Activated CD8-positive, alpha-beta memory T cell treated with anti-CD3 and anti-CD28 coated beads for 1 hour (primary cell): ENCODE measurements at places on chromosomes 12 and 14.

- no peak for DNase-seq
These were observed 1.3 kb downstream of the TAS2R30 start for GRCh38 chr12:11133162-11133561.

DNA sequence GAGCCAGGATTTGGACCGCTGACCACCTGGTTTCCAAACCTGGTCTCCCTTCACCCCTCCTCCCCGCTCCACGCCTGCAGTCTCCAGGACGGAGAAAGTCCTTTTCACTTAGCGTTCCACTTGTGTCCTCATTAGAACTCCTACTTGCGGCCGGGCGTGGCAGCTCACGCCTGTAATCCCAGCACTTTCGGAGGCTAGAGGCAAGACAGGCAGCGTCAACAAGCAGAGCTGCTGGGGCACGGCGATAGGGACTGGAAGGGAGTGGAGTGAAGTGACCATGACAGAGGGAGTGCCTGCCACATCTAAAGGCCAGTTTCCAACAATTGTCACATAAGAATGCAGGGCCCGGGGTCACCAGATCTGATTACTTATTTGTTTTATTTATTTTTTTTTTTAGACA, 132.5 kb upstream of the NCOR2 start:
- DNase-seq, result no peak

GRCh38 chr12:1443421-1444141, 150.8 kb downstream of the FBXL14 start:
- DNase-seq, result no peak

GRCh38 chr14:87896393-87897380, 96.3 kb downstream of the GALC start:
- DNase-seq, result no peak

DNA sequence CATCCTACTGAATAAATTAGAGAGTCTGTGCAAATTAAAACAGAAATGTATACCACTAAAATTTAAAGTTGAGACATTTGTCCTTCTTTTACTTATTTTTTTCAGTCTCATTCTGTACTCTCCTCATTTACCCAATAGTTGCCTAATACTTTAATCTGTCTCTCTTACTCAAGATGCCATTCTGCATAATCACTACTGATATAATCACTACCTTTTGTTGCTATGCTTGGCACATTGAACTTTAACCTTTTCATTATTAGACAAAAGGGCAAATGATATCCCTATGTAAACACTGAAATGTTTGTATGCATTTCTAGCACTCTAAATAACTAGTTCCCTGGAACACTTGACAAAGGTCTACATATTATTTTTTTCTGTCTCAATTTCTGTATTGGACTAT, 1108.3 kb upstream of the FLRT2 start:
- no peak for DNase-seq

GRCh38 chr14:101564819-101565698, 3.8 kb downstream of the DIO3 start:
- DNase-seq, result no peak

- DNase-seq, result no peak
These were observed 90.4 kb downstream of the SLC24A4 start for GRCh38 chr14:92413379-92413778.

DNA sequence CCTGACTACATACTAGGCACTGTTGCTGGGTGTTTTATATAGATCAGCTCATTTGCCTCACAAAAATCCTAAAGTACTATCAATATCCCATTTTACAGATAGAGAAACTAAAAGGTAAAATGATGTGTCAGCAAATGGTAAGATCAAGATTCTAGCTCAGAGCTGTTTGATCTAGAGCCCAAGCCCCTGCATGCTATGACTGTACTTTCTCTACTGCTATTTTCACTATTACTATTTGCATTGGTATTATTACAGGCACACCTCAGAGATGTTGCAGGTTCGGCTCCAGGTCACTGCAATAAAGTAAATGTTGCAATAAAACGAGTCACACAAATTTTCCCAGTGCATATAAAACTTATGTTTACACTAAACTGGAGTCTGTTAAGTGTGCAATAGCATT, 10.9 kb downstream of the ISCU start:
- no peak for DNase-seq

GRCh38 chr12:131290255-131290959, 336.7 kb downstream of the ADGRD1 start:
- DNase-seq, result no peak

- no peak for DNase-seq
These were observed 43.1 kb downstream of the DIO3 start for GRCh38 chr14:101604228-101604934.

- no peak for DNase-seq
These were observed 375.0 kb downstream of the TRHDE start for GRCh38 chr12:72647139-72647538.

GRCh38 chr14:65419593-65420252, 7.2 kb downstream of the FUT8 start:
- no peak for DNase-seq

- no peak for DNase-seq
These were observed 22.7 kb downstream of the BEST3 start for GRCh38 chr12:69676257-69677012.

GRCh38 chr14:64970041-64970440, 2.1 kb downstream of the RAB15 start:
- DNase-seq, result no peak

DNA sequence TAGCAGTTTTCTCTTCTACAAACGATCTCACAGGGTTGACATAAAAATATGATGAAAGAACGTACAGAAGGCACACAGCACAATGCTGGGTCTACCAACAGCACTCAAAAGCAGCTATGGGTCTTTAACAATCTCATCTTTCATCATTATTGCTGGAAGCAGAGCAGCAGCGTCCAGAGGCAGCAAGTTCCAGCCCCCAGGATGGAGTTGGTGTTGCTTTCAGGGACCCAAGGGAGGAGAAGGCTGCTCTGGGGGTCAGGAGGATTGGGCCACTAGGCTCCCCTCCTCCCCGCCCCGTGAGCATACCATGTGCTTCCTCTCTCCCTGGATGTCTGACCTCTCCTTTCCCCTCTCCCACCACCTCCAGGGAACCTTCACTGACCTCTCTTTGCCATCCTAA, 13.3 kb downstream of the KCTD10 start:
- no peak for DNase-seq

DNA sequence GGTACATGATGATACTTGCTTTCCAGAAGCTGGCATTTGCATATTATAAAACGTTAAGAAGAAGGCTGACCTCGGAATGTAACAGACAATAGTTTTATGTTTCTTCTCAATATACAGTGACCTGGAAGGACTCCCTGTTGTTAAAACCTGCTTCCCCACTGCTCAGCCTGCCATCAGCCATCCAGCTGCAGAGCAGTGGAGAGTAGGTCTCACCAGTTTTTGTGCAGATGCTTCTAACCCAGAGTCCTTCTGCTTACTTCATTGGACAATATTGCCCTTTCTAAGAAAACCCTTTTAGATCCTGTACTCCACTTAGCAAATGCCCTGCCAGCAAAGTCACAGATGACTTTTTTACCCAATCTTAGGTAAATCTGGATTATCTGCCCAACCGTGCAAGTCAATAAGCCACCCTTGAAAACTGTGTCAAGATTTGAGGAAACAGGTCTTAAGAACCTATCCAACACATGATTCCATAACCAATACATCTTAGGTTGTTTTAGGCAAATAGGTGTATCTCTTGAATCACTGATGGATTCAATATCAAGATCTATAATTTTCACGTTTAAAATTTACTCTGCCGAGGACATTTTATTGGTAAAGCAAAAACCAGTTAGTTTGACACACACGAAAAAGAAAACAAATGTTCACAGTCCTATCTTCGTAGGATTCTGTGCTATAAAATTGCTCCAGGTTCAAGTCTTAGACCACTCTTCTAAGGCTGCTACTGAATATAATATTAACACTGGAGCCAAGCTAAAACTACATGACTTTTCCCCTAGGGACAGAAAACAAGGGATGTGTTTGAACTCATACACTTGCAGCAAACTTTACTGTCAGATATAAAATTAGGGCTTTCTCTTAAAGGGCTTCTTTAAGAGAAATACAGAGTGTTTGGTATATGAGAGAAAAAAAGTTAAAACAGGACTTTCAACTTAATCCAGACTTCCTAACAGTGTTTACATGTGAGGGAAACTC, 5.7 kb downstream of the PHLDA1 start:
- DNase-seq, result no peak

DNA sequence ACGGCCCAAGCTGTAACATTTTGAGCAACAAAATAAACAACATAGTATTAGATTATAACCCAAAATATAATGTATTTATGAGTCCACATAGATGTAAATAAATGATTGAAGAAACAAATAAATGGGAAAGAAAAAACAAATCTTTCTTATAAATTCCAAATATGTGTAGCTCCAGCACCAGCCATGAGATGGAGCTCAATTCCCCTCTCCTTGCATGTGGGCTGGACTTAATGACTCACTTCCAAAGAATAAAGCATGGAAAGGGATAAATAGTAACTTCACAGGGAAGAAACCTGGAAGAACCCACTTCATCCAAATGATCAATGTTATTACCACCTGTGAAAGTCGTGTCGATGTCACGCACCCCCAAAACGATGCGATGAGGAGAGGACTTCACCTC, 158.8 kb downstream of the RPAP3 start:
- DNase-seq, result no peak

DNA sequence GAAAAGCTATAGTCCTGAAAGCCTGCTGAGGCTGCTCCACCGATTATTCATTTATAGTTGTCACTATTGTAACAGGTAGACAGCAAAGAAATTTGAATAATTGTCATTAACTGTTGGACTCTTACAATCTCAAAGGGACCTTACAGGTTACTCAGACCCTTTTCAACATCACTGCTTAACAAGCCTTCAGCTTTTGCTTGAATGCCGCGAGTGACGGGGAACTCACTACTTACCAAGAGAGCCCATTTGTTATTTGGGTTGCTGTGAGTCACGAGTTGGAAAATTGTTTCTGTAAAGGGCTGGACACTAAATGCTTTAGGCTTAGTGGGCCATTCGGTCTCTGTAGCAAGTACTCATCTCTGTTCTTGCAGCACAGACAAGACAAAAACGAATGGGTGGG, 5.9 kb upstream of the TUNAR start:
- DNase-seq, result no peak

- no peak for DNase-seq
These were observed 218.6 kb downstream of the KIF26A start for GRCh38 chr14:104356738-104357688.

DNA sequence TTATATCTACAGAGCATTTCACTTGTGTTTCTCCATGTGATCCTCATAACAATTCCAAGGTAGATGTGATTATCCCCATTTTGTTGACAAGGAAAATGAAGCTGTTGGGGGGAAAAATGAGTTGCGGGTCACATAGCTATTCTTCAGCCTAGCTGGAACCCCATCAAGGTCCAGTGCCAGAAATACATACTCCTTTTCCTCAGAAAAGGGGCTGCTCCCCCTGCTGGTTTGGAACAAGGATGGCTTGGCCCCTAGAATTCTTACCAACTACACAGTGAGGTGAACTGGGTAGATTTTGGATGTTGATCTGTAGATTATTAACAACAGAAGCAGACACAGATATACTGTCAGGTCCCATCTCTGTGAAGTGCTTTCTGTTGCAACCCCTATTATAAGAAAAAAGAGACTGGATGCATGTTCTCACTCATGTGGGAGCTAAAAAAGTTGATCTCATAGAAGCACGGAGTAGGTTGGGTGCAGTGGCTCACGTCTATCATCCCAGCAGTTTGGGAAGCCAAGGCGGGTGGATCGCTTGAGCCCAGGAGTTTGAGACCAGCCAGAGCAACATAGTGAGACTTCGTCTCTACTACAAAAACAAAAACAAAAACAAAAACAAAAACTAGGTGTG, 8.9 kb downstream of the IKZF4 start:
- DNase-seq, result no peak

DNA sequence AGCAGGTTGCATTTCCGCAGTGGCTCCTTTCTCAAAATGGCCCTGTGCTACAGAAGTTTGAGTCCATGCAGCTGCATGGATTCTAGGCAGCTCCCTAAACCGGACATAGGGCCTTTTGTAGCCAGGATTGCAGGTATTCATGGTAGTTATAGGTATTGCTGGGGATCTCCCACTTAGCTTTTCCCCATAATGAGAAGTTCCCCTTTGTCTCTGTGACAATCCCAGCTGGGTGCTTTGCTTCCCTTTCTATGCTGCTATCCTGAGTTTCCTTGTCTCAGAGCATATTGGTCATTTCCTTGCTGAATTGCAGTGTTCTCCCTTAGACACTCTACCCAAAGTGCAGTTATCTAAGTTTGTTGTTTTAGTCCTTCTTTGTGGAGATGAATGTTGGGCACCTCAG, 120.9 kb upstream of the MIS18BP1 start:
- DNase-seq, result no peak

DNA sequence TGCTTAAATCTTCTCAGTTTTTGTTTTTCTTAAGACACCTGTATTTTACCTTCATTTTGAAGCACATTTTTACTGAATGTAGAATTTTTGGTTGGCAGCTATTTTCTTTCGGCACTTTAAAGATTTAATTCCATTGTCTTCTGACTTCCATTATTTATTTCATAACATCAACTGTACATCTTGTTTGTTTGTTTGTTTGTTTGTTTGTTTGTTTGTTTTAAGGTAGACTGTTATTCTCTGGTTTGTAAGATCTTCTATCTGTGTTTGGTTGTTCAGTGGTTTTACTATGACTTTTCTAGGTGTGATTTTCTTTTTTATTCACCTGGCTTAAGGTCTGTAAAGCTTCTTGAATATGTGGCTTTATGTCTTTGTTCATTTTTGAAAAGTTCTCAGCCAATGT, 61.9 kb downstream of the IFT81 start:
- no peak for DNase-seq

GRCh38 chr14:35470755-35471154, 63.2 kb upstream of the INSM2 start:
- no peak for DNase-seq

DNA sequence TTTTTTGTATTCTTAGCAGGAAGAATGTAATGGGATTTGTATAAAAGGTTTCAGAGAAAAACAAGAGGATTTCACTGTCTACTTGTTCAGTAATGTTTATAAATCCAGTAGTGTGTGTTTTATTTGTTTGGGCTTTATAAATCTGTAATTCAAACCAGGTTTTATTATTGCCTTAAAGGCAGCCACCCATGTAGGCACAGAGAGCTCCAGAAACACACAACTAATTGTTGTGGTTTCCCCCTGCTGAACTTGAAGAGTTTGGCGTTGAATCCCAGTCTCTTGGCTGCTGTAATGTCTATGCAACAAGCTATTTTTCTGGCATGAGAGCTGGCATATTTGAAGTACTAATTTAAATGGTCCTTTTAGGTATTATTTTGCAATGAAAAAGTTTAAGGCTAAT, 63.4 kb upstream of the SLCO1C1 start:
- DNase-seq, result no peak

- DNase-seq, result no peak
These were observed 1.4 kb upstream of the STON2 start for GRCh38 chr14:81401420-81402122.

DNA sequence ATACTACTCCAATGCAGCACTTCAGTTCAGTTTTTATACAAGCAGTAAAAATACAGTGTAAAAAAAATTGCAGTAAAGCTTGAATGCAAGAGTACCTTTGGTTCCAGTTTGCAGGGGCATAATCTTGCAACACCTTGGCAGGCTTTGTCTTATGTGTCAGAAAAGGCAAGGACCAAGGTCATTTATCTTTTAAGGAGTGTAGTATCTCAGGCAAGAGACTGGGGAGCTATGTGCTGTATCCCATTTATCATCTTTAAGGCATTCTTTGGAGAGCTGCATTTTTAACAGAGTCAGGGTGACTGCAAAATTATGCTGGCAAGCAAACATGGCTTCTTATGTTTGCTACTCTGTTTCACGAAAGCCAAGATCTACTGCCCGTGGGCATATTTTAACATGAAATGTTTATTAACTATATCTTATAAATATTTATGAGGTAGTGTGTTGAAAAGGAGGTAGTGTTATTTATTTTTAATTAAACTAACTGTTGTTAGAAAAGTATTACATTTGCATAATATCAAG, 14.8 kb upstream of the DLGAP5 start:
- DNase-seq, result no peak

- DNase-seq, result peak; percentile 64
These were observed at the start of gene CABP1 for GRCh38 chr12:120639771-120640721. TSS of gene CABP1 (plus strand) at chr12:120640626. CDS start at chr12:120640686, 60 bp downstream.
